ENCODE measurements at places on chromosomes 7 and 10.

DNA sequence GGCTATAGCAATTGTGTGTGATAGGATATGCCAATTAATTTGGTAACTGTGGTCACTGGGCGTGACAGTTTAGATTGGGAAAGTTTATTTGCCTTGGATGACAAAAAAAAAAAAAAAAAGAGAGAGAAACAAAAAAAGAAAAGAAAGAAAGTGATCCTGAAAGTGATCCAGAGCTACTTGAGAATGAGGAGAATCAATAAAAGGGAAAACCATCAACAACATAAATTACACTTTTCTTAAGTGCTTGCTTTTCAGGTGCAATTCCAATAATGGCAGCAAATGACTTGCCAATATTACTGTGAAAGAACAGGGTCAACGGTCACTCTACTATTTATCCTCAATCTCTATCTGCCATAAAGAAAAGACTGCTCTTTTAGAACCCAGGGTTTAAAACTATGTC lies 191.8 kb upstream of the SEMA3C start:
- no peak for DNase-seq

DNA sequence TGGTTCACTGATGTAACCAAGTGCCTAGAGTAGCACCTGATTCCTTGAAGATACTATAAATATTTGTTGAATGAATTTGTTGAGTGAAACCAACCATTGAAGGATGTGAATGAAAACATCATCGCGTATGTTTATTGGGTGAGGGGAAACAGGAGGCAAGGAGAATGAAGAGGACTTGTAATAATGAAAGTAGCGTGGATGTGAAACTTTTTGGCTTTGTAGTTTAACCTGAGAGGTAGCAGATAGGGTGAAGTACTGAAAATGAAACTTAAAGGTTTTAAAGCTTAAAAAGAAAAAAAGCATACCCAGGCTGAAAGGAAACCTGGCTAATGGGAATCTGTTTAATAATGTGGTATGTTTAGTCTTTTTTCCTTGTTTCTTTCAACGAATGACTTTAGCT lies 5.2 kb downstream of the CCNY start:
- DNase-seq, result no peak

DNA sequence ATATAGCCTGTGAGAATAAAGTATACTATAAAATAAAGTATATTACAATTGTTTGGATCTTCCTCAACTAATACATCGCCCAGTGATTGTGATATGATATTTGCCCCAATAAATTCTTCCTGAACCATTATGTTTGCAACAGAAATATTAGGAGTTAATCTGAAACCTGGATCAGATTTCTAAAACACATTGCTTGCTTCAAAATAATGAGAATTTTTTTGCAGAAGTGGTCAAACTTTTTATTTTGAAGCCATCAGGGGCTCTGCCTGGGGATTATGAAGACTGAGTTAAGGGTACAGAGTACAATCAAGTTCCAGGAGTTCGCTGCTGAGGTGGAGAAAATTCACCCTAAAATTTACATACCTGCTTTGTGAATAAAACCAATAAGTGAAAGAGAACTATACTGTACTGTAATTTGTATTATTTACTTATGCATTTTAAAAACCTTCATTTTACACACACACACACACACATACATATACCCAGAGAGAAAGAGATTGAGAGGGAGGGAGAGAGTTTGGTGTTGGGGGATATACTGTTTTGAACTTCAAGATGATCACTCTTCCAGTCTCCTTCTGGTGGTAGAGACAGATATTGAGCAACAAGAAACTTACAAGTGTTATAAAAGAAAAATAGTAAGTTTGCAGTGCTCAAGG lies 91.9 kb downstream of the CPED1 start:
- DNase-seq, result no peak

GRCh38 chr7:133742709-133743538 lies 384.2 kb upstream of the LRGUK start:
- no peak for DNase-seq

DNA sequence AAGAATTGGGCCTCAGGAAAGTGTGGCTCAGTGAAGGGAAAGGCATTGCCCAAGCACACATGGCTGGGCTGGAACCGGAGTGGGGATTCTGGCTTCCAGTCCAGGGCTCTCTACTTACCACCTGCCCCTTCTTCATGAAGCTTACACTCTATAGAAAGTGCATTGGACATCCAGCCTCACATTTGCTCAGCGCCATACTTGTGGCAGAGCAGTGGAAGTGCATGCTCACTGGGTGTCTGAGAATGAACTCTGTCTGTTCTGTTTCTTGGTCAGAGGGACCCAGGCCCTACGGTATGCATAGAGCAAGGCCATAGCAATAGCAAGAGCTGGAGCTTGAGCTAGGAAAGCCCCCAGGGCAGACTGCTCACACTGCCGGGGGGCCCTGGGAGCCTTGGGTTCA lies 1253.5 kb downstream of the TYW1 start:
- DNase-seq, result no peak

GRCh38 chr7:155983176-155983815 lies 171.0 kb upstream of the SHH start:
- DNase-seq, result no peak

DNA sequence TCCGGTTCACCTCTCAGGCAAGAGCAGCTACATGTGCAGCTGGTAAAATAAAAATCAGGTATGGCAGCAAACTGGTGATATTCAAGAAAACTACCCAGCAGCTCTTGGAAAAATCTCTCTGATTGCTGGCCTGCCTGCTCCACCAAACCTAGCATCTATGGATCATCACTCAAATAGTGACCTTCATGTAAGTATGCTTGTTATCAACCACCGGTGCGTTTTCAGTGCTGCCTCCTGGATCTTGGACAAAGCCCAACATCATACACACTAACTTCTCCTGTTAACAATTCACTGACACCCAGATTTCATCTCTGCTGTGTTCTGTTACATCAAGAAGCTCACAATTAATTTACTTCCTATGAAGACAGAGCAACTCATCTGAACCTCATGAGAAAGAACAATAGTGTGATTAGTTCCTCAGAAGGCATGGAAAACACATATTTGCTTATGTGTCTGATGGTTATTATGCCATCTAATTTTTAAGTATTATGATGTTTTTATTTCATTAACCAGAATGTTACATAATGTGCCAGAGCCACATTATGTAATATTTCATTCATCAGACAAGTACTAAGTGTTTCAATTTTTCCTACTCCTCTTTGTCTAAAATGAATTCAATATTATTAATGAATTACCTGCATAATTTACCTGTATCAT lies 8.8 kb downstream of the CDK6 start:
- DNase-seq, result no peak

DNA sequence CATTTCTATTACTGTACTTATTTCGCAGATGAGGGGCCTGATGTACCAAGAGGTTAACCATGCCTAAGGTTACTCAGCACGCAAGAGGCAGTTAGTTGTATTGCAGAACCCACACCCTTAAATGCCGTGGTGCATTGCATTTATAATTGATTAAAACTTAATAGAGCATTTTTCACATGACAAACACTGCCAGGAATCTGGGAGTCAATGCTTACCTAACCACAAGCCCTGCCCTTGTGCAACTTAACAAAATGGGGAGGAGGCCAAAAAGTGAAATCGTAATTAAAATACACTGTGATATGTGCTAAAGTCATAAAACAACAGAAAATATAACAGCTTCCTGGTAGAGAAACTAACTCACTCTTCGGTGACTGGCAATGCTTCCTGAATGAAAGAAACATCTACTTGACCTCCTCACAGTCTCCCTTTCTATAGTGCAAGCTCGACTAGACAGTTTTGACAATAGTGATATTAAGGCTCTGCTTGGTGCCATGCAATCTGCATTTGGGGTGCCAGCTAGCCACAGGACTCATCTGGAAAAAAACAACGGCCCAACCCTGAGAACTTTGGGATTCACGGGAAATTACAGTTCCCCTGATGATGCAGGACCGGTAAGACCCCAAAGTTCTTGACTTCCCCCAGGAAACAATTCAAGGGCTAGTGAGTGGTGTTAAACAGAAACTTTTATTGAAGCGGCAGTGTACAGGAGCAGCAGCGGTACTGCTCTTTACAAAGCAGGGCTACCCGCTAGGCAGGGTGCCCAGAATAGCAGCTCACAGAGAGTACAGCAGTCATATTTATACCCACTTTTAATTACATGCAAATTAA lies 612.4 kb downstream of the TNS3 start:
- no peak for DNase-seq

DNA sequence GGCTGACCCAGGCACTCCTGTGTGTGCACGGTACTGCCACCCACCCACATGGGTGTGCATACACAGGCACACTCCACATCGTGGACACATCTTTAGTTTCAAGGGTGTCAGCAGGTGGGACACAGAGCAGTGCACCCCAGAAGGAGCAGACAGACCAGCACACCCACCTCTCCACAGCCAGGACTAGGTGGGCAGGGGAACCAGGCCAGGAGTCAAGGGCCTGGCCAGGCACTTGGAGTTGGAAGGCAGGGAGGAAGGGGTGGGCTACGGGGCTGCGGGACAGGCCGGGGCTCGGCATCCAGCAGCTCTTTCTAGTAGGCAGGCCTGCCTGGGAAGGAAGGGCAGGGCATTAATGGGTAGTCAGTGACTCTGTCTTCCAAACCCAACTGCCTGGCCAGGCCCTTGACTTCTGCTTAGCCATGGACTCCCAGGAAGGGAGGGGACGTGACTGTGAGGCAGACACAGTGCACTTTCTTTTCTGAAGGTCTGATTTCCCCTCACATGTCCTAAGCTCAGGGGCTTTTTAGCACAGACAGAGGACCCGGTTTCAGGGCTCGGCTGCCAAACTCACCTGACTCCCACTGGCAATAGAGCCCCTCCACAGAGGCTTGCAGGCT lies 14.6 kb downstream of the RASGEF1A start:
- DNase-seq, result no peak

DNA sequence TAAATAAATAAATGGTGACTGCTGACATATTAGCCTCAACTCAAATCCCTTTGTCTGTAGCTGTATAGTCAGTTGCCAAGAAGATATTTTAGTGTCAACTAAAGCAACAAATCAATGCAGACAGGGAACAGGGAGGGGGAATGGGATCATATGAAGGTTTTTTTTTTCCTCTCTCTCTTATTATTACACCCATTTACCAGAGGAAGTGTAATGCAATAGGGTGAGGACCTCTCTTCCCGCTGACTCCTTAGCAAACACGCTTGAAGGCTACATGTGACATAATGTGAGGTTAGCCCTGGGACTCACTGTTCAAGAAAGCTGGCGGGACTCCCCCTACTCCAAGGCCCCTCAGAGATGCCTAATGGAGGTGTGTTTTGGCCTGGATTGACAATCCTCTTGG lies 88.2 kb downstream of the CHRM2 start:
- no peak for DNase-seq

DNA sequence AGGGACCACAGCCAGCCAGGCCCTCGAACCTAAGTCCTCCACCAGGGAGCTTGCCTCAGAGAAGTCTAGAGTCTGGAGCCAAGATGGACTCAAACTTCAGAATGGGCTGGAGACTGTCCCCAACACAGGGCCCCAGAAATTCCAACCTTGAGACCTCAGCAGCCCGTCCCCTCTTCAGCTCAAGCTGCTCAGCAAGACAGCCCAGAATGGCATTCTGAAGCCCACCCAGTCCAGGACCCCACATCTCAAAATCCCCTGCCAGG lies 15.9 kb downstream of the KCNH2 start:
- DNase-seq, result no peak

GRCh38 chr7:6299774-6300173 lies 27.4 kb upstream of the CYTH3 start:
- no peak for DNase-seq
